Kidney (tissue), 22 donors: ENCODE measurements at places on chromosomes 1 and 21. TPM values are rescaled to one million over a fixed set of nuclear protein-coding genes. Genes with fewer than 3 reads are reported as not detected.

SPATA46 gene
- total RNA-seq, result not detected

VHLL gene
- total RNA-seq, result not detected

SLAMF9 gene
- total RNA-seq, result not detected

GRCh38 chr1:195594322-195594721 lies 1013.9 kb downstream of the KCNT2 start:
- H3K27ac ChIP-seq, result no peak overlapping the region
- no peaks in the 10 kb centered on the region for H3K4me1 ChIP-seq
- no peak overlapping the region for H3K4me3 ChIP-seq

DNA sequence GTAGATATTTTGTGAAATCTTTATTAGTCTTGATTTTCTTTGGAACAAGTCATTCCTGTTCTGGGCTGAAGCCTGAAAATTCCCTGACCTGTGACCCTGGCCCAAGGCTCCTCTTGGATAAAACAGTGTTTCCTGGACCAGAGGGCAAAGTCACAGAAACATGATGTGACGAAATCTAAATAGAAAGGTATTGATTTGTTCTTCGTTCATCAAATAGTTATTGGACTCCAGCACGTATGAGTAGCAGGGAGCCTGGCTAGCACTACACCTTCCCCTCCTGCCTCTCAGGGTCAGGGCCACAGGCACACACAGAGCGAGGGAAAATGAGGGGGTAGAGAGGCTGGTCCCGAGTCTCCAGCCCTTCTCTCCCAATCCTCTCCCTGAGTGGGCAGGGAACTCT lies 1.7 kb upstream of the CLDN14 start:
- no peaks in the 10 kb centered on the region for H3K27me3 ChIP-seq
- H3K27ac ChIP-seq, result no peak overlapping the region
- H3K36me3 ChIP-seq, result no peaks in the 10 kb centered on the region
- H3K4me1 ChIP-seq, result no peaks in the 10 kb centered on the region
- no peak for DNase-seq

GRCh38 chr1:227789084-227790033 lies 26.1 kb upstream of the PRSS38 start:
- no peak overlapping the region for H3K27ac ChIP-seq
- peaks cover 3% of the 10 kb centered on the region for H3K4me1 ChIP-seq
- no peaks in the 10 kb centered on the region for H3K27me3 ChIP-seq
- no peak for DNase-seq
- H3K4me3 ChIP-seq, result peak overlapping the region; percentile 57

DNA sequence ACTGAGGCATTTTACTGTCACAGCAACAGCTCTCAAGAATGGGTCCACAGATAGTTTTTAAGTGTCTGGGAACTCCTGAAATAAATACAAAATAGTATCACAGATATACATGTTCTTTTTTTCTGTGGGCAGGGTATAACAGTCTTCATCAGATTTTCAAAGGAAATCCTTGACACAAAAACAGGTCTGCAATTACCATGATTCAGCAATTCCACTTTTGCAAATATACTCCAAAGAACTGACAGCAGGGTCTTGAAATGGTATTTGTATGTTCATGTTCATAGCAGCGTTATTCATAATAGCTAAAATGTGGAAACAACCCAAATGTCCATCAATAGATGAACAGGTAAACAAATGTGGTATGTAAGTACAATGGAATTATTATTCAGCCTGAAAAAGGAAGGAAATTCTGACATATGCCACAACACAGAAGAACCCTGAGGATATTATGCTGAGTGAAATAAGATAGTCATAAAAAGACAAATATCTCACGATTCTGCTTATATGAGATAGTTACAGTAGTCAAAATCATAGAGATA lies 85.0 kb downstream of the EPS15 start:
- no peaks in the 10 kb centered on the region for H3K4me1 ChIP-seq
- H3K27ac ChIP-seq, result no peak overlapping the region
- DNase-seq, result no peak
- H3K27me3 ChIP-seq, result no peaks in the 10 kb centered on the region
- H3K36me3 ChIP-seq, result peaks cover 2% of the 10 kb centered on the region
